ENCODE measurements at places on chromosomes 1 and 21.

DNA sequence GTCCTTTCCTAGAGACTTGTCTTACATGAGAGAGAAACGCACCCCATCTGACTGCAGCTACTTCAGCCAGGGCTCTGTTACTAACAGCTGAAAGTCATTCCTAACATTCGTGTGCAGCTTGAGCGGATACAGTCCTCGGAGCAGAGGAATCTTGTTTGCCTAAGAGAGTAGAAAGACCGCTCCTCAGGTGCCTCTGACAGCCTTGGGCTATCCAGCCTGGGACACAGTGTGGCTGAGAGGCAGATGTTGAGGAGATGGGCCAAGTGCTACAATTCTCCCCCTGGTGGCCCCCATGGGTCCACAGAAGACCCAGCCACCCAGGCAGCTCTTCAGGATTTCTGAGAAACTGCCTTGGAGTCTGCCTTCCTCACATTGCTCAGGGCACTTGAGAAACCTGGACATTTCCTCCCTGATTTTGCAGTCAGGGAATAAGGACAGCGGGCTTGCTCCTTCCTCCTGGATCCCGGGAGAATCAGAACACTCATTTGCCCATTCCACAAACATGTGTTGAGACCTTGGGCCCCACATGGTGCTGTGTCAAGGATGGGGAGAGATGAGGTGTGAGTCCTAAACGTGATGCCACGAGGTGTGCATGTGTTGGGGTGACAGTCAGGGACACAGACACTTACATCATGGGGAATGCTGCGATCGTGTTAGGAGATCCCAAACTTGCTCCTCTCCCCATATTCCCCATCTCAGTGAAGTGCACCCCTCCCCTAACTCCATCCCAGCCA, 13.1 kb downstream of the TRIM62 start:
- DNase-seq: no peak

GRCh38 chr1:246121533-246121932, 385.5 kb downstream of the SMYD3 start:
- no peak for DNase-seq

GRCh38 chr1:244204004-244204403, 152.9 kb downstream of the ZBTB18 start:
- no peak for DNase-seq

GRCh38 chr1:54928327-54928726, 41.3 kb upstream of the DHCR24 start:
- no peak for DNase-seq

DNA sequence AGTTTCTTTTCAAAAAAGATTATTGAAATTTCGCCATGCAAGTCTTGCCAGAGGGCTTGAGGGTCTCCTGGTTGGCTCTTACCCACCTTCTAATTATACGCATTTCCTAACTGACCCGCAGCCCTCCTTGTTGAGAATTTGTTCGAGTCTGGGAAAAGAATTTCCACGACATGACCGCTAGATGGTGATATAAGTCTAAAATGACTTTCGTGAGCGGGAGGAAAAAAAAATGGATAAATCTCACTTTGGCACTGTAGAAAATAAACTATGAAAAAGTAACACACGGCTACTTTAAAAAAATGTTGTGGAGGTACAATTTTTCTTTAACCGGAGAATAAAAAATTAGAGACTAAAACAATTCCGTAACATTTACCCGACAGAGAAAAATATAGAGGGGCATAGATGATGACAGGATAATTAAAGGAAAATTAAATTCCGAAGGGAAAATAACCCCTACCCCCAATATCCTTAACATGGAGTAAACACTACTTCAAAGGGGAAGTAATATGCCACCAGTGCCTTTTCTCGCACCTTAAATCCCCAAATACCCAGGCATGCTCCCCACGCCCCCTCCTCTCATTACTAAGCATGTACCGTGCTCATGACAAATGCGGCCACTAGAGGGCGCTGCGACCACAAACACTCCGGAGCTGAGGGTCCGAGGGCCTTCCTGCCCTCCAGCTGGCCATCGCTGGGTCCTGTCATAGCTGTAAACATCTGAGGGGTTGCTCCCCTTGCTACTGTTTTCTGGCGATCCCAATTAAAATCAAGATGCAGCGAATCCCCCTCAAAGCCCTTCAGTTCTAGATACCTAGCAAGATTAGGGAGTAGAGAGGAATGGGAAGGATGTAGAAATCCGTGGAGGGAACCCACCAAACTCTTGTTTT, 266.9 kb downstream of the ASTN1 start:
- DNase-seq: no peak

GRCh38 chr1:154999571-155000410, 2.8 kb upstream of the ZBTB7B start:
- DNase-seq: no peak

DNA sequence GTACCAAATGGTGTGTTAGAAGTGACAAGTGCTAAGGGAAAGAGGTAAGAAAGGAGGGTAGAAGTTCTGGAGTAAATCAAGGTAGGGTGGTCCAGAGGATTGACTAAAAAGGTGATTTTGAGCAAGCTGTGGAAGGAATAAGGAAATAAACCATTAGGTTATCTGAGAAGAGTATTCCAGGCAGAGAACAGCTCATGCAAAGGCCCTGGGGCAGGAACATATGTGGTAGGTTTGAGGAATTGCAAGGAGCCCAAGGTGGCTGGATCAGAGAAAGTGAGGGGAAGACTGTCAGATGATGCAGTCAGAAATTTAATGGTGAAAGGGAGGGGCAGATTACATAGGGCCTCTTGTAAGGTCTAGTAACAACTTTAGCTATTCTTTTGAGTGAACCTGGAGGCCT, 302.6 kb downstream of the PBX1 start:
- DNase-seq: no peak

DNA sequence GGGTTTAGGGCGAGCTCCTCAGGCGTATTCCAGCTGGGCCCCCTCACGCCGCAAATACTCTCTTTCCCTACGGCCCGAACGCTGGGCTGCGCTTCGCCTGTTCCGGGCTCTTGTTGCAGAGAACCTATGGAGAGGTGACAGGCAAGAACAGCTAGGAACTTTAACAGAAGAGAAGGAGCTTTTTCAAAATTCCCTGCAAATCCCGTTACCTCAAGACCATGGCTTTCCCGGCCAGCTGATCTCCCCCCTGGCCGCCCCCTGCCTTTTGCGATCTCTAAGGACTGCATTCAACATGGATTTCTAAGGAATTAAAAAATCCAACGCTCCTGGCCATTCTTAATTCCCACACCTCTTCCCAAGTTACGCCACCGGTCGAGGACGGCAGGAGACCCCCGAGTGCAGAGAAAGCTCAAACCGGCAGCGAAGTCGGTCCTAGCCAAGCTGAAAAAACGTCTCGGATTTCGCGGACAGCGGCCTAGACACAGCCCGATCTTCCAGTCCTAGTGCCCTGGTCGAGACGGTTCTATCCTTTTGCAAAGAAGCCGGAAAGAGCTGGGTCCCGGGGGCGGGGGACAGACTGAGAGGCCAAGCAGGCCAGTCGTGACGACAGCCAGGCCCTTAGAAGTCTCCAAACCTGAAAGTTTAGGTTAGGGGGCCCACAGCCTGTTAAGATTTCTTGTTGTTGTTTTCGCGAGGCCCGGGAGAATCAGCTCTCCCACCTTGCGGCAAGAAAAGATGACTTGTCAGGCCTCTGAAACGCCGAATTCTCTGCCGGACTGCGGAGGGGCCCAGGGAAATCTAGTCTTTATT, 1.1 kb upstream of the TBX15 start:
- DNase-seq: no peak

DNA sequence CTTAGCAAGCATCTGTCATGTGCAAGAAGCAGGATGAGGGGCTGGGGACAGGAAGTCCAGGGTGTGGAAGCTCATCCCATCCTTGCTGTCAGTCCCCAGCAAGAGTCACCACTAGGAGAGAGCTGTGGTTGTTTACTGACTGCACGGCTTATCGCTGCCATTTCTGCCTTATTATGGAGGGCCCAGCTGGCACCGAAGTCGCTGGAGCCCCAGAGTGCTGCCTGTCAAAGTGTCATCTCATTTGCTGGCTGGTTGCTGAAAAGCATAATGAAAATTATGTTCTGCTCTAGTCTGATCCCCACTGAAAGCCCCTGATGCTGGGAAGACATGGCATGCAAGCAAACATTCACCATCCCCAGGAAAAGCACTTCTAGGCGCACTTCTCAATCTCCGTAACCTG, 642.7 kb downstream of the NPHP4 start:
- no peak for DNase-seq

DNA sequence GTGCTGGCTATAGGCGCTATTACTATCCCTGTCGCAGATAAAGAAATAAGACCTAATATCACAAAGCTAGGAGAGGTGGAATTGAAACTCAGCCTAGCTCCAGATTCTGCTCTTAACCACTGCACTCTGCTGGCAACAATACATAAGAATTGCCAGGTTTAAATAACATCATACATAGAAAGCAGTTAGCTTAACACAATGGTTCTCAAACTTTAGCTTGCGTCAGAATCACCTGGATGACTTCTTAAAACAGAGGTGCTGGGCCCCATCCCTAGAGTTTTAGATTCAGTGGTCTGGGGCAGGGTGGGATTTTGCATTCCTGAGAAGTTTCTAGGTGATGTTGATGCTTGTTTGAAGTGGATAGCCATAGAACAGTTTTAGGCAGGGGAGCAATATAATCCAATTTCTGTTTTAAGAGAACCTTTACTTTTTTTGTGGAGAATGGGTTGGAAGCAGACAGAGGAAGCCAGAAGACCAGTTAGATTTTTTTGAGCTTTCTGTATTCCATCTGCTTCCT, 1.1 kb upstream of the POMGNT1 start:
- no peak for DNase-seq

- DNase-seq: no peak
Measured at GRCh38 chr1:172547071-172547470, 14.1 kb downstream of the SUCO start.

Data from kidney epithelial cell (primary cell).